ENCODE measurements at places on chromosomes 12 and 14.

DNA sequence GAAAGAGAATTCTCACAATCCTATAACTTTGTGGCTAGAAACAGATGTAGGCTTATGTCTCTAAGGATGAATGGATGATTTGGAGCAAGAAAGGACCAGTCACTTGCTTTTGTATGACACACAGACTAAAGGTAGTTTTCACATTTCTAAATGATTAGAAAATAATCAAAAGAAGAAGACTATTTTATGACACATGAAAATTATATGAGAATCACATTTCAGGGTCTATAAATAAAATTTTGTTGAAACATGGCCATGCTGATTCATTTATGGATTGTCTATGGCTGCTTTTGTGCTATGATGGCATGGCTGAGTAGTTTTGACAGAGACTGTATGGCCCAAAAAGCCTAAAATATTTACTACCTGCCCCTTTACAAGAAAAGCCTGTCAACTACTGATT lies 49.4 kb upstream of the FRMD6 start:
- DNase-seq, result no peak

GRCh38 chr14:92465353-92466055 lies 48.1 kb upstream of the RIN3 start:
- DNase-seq, result no peak

DNA sequence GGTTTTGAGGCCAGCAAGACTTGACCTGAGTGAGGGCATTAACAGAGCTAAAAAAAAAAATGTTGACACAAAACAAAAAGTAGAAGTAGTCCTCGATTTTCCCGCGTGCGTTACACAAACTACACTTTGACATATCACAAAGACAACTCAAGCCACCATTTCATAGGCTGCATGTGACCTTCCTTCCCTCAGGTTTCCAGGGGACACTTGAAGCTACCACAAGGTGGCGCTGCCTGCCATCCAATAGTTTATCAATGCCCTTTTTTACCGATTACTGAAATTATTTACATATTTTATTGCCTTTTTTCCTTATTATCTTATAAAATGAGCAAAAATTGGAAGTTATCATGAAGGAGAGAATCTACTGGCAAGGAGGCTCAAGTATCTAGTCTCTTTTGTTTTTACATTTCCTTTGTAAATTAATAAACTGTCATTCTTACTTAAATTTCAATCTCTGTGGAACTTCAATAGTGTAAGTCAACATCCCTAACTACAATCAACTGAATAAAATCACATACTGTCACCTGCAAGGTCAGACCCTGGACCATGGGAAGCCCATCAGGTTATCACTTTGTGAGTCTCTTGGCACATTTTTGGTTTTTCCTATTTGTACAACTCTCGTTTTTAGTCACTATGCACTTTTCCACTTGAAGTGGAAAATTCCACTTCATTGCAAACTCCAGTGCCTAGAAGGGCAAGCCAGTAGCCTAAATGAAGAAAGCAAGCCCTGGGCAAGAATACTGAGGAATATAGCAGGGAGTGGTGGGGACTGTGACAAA lies 84.6 kb upstream of the CPSF6 start:
- DNase-seq, result peak; percentile 40

- DNase-seq, result no peak
Measured at GRCh38 chr12:53091756-53092155, 5.7 kb upstream of the IGFBP6 start.

DNA sequence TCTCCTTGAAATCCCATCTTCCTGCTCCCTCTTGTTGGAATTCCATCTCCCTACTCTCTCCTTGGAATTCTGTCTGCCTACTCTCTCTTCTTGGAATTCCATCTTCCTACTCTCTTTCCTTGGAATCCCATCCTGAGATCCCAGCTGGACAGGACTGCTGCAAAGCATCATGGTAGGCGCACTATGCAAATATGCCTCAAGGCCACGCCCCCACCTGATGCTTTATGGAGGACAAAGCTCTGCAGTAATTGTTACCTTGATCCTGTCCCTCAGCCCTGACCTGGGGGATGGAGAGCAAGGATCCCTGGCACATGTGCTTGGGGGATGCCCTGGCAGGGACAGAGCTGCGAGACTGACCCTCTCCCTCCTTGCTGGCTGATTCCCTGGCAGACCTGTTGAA lies 185.6 kb downstream of the TBX5 start:
- DNase-seq, result no peak

GRCh38 chr14:95507701-95508103 lies 8.7 kb downstream of the SYNE3 start:
- no peak for DNase-seq

DNA sequence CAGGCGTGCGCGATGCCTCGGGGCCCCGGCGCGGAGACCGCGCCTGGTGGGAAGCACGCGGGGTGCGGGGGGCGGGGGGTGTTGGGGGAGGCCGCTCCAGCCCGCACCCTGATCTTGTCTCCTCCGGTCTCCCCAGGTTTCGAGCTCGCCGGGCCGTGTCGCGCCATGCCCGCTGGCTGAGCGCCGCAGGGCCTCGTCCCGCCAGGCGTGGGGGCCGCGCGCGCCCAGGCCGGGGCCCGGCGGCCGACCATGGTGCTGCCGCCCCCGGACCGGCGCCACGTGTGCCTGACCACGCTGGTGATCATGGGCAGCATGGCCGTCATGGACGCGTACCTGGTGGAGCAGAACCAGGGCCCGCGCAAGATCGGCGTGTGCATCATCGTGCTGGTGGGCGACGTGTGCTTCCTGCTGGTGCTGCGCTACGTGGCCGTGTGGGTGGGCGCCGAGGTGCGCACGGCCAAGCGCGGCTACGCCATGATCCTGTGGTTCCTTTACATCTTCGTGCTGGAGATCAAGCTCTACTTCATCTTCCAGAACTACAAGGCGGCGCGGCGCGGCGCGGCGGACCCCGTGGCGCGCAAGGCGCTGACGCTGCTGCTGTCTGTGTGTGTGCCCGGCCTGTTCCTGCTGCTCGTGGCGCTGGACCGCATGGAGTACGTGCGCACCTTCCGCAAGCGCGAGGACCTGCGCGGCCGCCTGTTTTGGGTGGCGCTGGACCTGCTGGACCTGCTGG lies 2.4 kb downstream of the TMEM121 start:
- no peak for DNase-seq

GRCh38 chr14:63275611-63276010 lies 43.1 kb downstream of the GPHB5 start:
- no peak for DNase-seq

DNA sequence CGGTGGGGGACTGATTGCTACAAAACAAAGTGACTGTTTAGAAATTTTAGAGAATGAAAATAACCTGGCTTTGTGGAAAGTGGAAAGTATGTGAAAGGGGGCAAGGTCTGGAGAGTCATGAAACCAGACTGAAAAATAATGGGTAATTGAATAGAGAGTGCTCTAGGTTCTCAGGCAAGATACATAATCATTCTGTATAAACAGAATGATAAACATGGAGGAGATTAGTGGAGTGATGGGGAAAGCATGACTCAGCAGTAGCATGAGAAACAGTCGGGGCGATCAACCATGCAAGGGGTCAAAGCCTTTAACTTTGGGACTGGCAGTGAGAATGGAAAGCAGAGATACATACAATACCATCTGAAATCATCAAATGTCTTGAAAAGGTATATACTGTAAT lies 332.5 kb downstream of the CCER1 start:
- no peak for DNase-seq

GRCh38 chr14:65805113-65805473 lies 392.6 kb downstream of the FUT8 start:
- no peak for DNase-seq

DNA sequence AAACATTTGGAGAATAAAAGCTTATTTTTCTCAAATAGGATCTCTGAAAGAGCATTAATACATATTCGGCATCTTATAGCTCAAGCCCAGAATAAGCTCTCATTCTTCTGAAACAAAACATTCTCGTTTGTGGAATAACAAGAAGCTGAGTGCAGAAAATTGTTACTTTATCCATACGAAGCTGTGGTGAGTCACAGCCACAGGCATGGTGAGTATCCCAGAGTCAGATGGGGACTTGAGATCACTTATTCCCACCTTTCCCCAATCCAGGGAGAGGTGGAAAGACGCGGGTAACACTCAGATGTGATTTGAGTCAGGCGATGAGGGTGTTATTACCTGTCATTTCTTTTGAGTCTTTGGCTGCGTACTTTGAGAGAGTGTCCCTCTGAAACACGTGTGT lies 214.6 kb upstream of the TMEM132C start:
- no peak for DNase-seq

DNA sequence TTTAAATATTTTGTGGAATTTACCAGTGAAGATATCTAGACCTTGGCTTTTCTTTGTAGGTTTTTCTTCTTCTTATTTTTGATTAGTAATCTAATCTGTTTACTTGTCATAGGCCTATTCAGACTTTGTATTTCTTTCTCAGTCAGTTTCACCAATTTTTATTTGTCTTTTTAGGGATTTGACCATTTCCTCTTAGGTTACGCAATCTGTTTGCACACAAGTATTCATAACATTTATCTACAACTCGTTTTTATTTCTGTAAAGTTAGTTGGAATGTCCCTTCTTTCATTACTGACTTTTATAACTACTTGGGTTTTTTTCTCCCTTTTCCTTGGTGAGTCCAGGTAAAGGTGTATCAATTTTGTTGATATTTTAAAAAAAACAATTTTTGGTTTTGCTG lies 545.7 kb downstream of the AACS start:
- DNase-seq, result no peak

GRCh38 chr14:75969891-75970290 lies 11.9 kb downstream of the TGFB3 start:
- DNase-seq, result no peak

- no peak for DNase-seq
Measured at GRCh38 chr12:49818241-49818895, 9.8 kb downstream of the NCKAP5L start.

GRCh38 chr12:16606991-16607390 lies 1.0 kb upstream of the LMO3 start:
- no peak for DNase-seq

DNA sequence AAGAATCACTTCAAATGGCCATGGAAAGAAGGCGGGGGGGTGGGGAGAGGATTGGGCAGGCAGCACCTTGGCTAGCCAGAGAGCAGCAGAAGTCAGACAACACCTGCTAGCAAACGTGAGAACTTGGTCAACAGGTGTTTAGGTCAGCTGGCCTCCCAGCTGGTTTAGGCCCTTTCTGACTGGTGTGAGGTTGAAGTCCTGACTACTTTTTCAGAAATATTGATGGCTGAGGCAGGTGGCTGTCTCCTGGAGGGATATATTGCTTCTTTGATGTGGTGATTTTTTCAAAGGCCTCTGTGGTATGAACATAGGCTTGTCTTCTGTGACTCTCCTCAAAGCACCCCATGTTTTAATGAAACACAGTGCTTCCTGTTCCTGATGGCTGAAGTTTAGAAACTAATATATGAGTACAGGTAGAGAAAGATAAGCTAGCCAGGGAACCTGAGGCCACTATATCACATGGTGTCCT lies 238.2 kb upstream of the SSTR1 start:
- DNase-seq, result no peak

DNA sequence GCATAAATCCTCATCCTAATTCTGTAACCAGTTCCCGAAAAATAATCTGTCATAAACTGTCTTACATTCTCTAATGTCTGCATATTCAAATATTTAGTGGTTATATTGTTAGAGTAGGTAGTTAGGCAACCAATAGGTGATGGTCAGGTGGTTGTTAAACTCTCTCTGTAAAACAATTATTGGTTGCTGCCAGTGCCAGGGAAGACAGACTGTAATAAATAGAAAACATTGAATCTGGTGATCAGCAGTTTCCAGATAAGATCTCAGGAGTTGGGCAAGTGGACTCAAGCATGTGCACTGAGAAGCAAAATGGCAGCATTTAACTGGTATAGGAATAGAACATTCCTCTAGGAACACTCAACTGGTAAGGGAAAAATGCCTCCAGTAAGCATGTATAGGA lies 325.5 kb downstream of the ACSS3 start:
- DNase-seq, result no peak

DNA sequence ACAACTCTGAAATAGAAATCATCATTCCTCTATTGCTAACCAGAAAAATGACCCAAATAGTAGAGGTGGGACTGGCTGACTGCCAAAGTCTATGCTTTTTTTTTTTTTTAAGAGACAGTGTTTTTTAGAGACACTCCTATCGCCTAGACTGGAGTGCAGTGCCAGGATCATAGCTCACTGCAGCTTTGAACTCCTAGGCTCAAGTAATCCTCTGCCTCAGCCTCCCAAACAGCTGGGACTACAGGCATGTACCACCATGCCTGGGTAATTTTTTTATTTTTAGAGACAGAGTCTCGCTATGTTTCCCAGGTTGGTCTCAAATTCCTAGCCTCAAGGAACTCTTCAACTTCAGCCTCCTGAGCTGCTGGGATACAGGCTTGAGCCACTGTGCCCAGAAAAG lies 19.2 kb downstream of the NR2C1 start:
- DNase-seq, result no peak

- DNase-seq, result no peak
Measured at GRCh38 chr14:24861083-24861630, 188.8 kb downstream of the STXBP6 start.

GRCh38 chr14:68390741-68391140 lies 402.1 kb downstream of the ZFP36L1 start:
- no peak for DNase-seq

Data from stimulated activated CD8-positive, alpha-beta memory T cell treated with anti-CD3 and anti-CD28 coated beads, Interleukin-2, amount 100 ng/mL, for 48 hours (primary cell).